T-helper 17 cell (primary cell): ENCODE measurements at places on chromosomes 4 and X. TPM values are rescaled to one million over a fixed set of nuclear protein-coding genes. Genes with fewer than 3 reads are reported as not detected.

Gene NXF3
- total RNA-seq: not detected

Gene POF1B
- 0.29 TPM for total RNA-seq

Gene TCP11X2
- not detected for total RNA-seq

Gene GPM6B
- total RNA-seq: not detected

Gene UBE2K
- 43.4 TPM for total RNA-seq

Gene NAA11
- total RNA-seq: not detected

Gene FAM133A
- not detected for total RNA-seq

Gene TMSB15B
- 7.2 TPM for total RNA-seq

Gene CORIN
- 0.26 TPM for total RNA-seq

Gene TCEAL5
- total RNA-seq: not detected

Gene RPS6KA6
- 0.05 TPM for total RNA-seq

Gene MRPS18C
- total RNA-seq: 15.6 TPM

Gene SMPX
- not detected for total RNA-seq

Gene LIMCH1
- not detected for total RNA-seq

DNA sequence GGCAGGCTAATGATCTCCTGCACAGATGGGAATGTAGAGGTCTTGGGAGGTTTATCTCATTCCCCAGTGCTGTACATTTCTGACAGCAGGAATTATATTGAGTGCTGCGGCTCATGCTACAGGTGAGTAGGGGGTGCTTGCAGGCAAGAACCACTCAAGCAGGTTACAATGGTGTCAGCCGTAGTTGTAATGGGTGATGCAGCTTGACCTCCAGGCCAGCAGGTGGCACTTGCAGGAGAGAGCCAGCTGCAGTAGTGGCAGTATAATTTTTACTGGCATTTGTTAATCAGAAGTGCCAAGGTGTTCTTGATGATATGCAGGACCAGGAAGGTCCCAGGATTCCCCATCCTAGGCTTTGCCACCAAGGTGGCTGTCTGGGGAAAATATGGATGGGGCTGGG is 759.6 kb upstream of the NDST4 start:
- H3K4me1 ChIP-seq: no peaks in the 10 kb centered on the region
- DNase-seq: no peak
- H3K36me3 ChIP-seq: no peaks in the 10 kb centered on the region
- H3K27me3 ChIP-seq: no peaks in the 10 kb centered on the region
- H3K27ac ChIP-seq: no peak overlapping the region

DNA sequence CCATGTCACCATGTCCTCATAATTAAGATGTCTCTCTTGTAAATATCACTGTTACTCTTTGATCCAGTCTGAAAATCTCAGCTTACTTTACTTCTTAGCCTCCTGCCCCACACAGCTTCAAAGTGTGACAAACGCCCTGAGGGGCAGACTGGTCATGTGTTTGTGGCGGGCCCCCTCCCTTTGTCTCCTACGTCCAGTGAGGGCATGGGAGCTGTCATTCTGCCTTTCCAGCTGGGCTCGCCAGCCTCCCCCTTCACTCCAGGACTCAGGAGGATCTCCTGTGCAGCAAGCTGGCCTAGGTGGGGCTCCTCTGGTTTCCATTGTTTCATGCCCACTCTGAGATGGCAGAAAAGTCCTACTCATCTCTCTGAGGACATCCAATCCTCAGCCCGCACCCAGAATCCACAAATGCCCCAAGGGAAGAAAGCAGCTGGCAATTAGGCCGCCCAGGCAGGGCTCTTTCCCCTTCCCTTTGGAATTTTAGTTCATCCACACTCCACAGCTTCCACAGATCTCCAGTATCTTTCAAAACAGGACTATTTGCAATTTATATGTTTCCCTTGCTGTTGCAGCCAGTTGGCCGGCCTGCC is 86.4 kb upstream of the C4orf50 start:
- H3K27me3 ChIP-seq: no peaks in the 10 kb centered on the region
- H3K36me3 ChIP-seq: peaks cover 2% of the 10 kb centered on the region
- no peak overlapping the region for H3K4me3 ChIP-seq
- H3K27ac ChIP-seq: no peak overlapping the region

- H3K36me3 ChIP-seq: peaks cover 7% of the 10 kb centered on the region
- DNase-seq: no peak
- peaks cover 31% of the 10 kb centered on the region for H3K4me1 ChIP-seq
- peak overlapping the region; percentile 69 for H3K27ac ChIP-seq
- peak overlapping the region; percentile 62 for H3K4me3 ChIP-seq
These were observed 44.5 kb downstream of the SEPTIN11 start for GRCh38 chr4:76993787-76994641.

GRCh38 chrX:15653961-15654360 is 10.6 kb downstream of the CLTRN start:
- no peak overlapping the region for H3K27ac ChIP-seq
- H3K27me3 ChIP-seq: peaks cover 5% of the 10 kb centered on the region
- H3K4me1 ChIP-seq: no peaks in the 10 kb centered on the region
- H3K36me3 ChIP-seq: peaks cover 2% of the 10 kb centered on the region
- DNase-seq: no peak
- no peak overlapping the region for H3K4me3 ChIP-seq

DNA sequence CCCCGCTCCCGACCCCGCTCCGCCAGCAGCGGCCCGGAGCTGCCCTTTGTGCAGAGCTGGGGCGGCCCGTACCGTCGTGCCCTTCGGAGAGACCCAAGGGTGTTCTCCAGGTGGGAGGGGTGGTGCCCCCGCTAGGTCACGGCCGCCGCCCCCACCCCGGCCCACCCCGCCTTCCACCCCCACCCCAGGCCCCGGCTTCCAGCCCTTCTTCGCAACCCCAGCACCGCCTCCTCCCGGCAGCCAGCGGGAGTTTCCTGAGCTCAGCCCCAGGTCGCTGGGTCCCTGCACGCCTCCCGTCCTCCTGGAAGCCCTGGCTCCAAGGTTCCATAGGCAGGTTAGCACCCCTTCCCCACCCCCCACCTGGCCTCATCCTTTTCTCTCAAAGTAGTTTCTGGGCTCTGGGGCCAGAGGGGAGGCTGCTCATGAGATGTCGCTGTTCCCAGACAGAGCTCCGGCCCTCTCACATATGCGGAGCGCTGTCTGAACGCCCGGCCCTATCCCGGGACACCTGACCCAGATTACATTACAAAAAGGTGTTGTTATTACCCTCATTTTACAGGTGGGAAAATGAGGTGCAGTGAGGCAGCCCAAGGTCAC is 25.2 kb upstream of the FGFR3 start:
- peak overlapping the region; percentile 78 for H3K4me3 ChIP-seq
- no peak for DNase-seq
- H3K27me3 ChIP-seq: peaks cover 8% of the 10 kb centered on the region

DNA sequence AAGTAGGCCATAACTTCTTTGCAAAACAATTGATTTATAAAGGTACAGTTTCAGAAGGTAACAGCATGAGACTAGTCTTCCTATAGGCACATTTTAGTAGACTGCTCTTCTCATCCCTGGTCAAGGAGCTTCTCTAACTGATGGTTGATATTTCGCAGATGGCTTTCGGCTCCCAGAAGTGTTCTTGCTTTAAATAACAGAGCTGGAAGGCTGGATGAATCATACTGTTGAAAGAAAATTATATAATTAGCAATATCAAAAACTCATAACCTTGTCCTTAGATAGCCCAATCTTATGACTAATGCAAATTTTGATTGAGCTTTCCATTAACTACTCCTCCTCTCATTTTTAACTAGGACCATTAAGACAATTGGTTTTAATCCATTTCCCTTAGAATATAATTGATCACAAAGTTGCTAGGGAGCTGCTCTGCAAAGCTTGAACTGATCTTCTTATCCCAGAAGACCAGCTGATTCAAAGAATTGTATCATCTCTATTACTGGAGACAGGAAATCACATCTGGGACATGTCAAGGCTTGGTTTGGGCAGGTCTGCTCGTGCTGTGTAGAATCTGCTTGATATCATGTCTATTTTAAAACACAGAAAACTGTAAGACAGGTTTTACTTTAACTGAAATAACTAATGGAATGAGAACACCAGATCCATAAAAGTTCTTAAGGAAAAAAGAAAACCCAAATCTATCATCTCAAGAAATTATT is 38.6 kb downstream of the CENPU start:
- H3K27me3 ChIP-seq: no peaks in the 10 kb centered on the region
- DNase-seq: no peak
- H3K4me3 ChIP-seq: no peak overlapping the region
- H3K27ac ChIP-seq: no peak overlapping the region
- no peaks in the 10 kb centered on the region for H3K36me3 ChIP-seq
- H3K4me1 ChIP-seq: peaks cover 2% of the 10 kb centered on the region

GRCh38 chr4:76441881-76442280 is 6.9 kb downstream of the SHROOM3 start:
- no peaks in the 10 kb centered on the region for H3K4me1 ChIP-seq
- H3K36me3 ChIP-seq: peaks cover 4% of the 10 kb centered on the region
- no peak for DNase-seq
- no peak overlapping the region for H3K4me3 ChIP-seq

- H3K27me3 ChIP-seq: peaks cover 6% of the 10 kb centered on the region
- no peak for DNase-seq
- H3K27ac ChIP-seq: no peak overlapping the region
These were observed 392.8 kb downstream of the RAPGEF2 start for GRCh38 chr4:159495515-159496236.

- peaks cover 3% of the 10 kb centered on the region for H3K36me3 ChIP-seq
- DNase-seq: no peak
- H3K27me3 ChIP-seq: no peaks in the 10 kb centered on the region
- H3K4me3 ChIP-seq: no peak overlapping the region
- H3K4me1 ChIP-seq: peaks cover 49% of the 10 kb centered on the region
- peak overlapping the region; percentile 51 for H3K27ac ChIP-seq
These were observed 47.3 kb downstream of the STIM2 start for GRCh38 chr4:26907731-26908599.

DNA sequence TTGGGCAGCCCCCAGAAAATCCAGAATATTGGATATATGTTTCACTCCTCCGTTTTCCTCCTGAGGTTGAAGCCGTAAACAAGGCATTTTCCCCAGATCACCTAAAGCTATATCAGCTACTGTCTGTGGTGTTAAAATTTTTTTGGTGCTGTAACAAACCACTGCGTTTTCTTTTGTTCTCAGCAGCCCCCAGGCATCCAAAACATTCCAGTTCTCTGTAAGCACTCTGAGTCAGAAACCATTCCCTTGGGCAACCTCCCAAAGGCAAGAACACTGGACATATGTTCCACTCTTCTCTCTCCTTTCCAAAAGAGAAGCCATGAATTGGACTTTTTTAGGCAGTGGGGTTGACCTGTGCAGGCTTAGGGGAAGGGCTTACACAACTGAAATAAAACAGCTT is 310.9 kb downstream of the MID1IP1 start:
- no peak overlapping the region for H3K4me3 ChIP-seq
- no peak overlapping the region for H3K27ac ChIP-seq
- peaks cover 8% of the 10 kb centered on the region for H3K27me3 ChIP-seq
- DNase-seq: no peak
- H3K4me1 ChIP-seq: no peaks in the 10 kb centered on the region
- H3K36me3 ChIP-seq: no peaks in the 10 kb centered on the region

GRCh38 chr4:78720994-78721677 is 55.0 kb upstream of the BMP2K start:
- peak overlapping the region; percentile 88 for H3K4me3 ChIP-seq
- no peak for DNase-seq
- peak overlapping the region; percentile 88 for H3K27ac ChIP-seq
- peaks cover 2% of the 10 kb centered on the region for H3K36me3 ChIP-seq

GRCh38 chr4:24722026-24722568 is 73.3 kb upstream of the SOD3 start:
- H3K27me3 ChIP-seq: no peaks in the 10 kb centered on the region
- DNase-seq: no peak
- H3K4me3 ChIP-seq: no peak overlapping the region
- no peaks in the 10 kb centered on the region for H3K4me1 ChIP-seq
- no peaks in the 10 kb centered on the region for H3K36me3 ChIP-seq
- H3K27ac ChIP-seq: no peak overlapping the region

- no peaks in the 10 kb centered on the region for H3K36me3 ChIP-seq
- DNase-seq: no peak
- H3K27me3 ChIP-seq: no peaks in the 10 kb centered on the region
- no peak overlapping the region for H3K27ac ChIP-seq
These were observed 715.7 kb downstream of the KCTD8 start for GRCh38 chr4:43732829-43733426.

DNA sequence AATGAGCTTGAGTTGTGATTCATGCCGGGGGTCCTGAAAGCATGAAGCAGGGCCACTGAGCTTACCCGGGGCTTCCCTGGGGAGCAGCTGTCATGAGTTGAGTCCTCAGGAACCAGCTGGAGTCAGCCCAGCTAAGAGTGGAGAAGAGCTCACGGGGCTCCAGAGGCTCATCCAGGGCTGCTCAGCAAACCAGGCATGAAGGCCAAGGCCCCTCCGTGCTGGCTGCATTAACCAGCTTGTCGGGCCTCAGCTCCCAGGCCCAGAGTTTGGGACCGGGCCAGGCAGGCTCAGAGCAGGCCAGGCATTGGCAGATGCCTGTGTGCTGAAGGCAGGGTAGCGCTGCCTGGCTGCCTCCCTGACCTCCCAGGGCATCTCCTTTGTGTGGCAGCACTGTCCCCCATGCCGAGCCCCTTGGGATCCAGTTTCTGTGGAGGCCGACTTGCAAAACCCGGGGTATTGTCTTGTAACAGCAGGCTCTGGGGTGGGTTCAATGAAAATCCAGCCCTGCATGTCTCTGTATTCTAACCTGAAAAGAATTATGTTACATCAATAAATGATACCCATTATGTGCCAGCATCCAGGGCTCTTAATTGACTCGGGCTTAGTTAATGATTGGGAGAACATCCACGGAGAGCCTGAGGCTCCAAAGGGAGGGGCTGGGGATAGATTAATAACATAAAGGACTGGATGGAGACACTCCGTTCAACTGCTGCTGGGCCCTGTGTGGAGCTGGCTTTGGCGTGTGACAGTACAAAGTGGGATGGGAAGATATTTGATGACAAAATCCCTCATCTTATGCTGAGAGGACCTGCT is 68.0 kb upstream of the MSX1 start:
- peaks cover 4% of the 10 kb centered on the region for H3K27me3 ChIP-seq
- no peak overlapping the region for H3K27ac ChIP-seq
- H3K4me3 ChIP-seq: no peak overlapping the region

- no peaks in the 10 kb centered on the region for H3K27me3 ChIP-seq
- H3K4me3 ChIP-seq: peak overlapping the region; percentile 84
- no peak for DNase-seq
- peak overlapping the region; percentile 63 for H3K27ac ChIP-seq
- no peaks in the 10 kb centered on the region for H3K36me3 ChIP-seq
- H3K4me1 ChIP-seq: peaks cover 20% of the 10 kb centered on the region
These were observed 822 bp downstream of the ZNF275 start for GRCh38 chrX:153334654-153335295.

DNA sequence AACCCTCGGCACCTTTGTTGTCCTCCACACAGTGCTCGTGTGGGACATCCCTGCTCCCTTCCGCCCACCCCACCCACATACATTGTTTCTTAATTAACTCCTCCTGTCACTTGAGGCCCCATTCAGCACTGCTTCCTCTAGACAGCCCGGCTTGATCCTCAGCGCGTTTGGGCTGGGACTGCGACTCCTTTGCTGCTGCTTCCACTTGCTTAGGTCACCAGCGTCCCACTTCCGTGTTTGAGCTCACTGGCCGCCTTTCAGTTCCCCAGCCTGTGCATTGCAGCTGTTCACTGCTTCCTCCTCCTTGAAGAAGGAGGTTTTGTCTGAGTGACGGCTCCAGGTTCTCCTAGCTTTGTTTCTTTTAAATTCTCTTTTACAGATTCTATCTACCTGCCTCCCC is 16.1 kb downstream of the RNF4 start:
- peak; percentile 51 for DNase-seq
- peaks cover 65% of the 10 kb centered on the region for H3K4me1 ChIP-seq
- no peaks in the 10 kb centered on the region for H3K27me3 ChIP-seq
- peak overlapping the region; percentile 90 for H3K4me3 ChIP-seq

GRCh38 chrX:2960861-2961515 is 31.8 kb upstream of the ARSD start:
- no peak overlapping the region for H3K27ac ChIP-seq
- H3K4me3 ChIP-seq: no peak overlapping the region
- no peaks in the 10 kb centered on the region for H3K36me3 ChIP-seq
- H3K27me3 ChIP-seq: peaks cover 6% of the 10 kb centered on the region
- no peaks in the 10 kb centered on the region for H3K4me1 ChIP-seq
